ENCODE measurements at places on chromosomes 1 and 21. TPM values are rescaled to one million over a fixed set of nuclear protein-coding genes. Genes with fewer than 3 reads are reported as not detected.
A peak's percentile ranks its signal among the peaks of the same experiment; 100 is the strongest.

The ICOSLG gene
- total RNA-seq = 1.6 TPM

The PEX19 gene
- total RNA-seq = 73.9 TPM

The TGFB2 gene
- 0.51 TPM for total RNA-seq

The ATXN7L2 gene
- 0.61 TPM for total RNA-seq

DNA sequence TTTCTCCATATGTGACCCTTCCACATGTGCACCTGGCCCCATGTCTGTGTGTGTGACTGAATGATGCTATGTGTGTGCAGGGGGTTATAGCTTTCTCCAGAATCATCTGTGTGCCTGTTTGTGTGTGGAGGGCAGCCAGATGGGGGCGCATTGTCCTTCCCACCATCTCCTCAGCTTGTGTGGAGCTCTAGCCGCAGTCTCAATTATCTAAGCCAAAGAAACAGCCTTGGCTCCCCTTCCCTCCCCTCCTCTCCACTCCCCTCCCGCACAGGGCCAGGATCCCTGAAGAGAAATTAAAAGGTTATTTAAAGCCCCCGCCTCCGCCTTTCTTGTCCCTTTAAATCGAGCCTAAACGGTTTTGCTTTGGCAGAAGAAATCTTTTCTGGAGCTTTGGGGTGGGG lies 1.8 kb upstream of the DMBX1 start:
- H3K4me1 ChIP-seq = peaks cover 4% of the 10 kb centered on the region
- DNase-seq = no peak
- H3K27me3 ChIP-seq = peaks cover 17% of the 10 kb centered on the region

DNA sequence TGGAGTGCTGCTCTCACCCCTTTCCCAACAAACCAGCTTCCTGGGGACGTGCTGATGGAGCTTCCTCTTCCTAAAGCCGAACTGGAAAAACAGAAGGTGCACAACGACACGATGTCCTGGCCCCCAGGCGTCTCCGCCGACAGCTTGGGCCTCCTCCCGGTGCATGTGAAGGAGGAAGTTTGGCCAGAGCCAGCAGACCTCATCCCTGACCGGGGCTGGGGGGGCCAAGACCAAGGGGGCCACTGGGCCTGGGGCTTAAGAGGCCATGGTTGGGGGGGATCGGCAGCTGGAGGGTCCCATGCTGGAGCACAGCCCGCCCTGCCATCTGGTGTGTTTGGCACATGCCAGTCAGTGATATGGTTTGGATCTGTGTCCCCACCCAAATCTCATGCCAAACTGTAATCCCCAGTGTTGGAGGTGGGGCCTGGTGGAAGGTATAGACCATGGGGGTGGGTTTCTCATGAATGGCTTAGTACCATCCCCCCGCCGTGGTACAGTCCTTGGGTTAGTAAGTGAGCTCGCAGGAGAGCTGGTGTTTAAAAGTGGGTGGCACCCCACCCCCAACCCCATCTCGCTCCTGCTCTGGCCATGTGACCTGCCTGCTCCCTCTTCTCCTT lies 6.4 kb downstream of the HES4 start:
- no peak overlapping the region for H3K4me3 ChIP-seq
- DNase-seq = no peak

GRCh38 chr1:243471754-243472745 lies 216.2 kb downstream of the SDCCAG8 start:
- no peak overlapping the region for H3K27ac ChIP-seq
- H3K36me3 ChIP-seq = peaks cover 4% of the 10 kb centered on the region
- no peaks in the 10 kb centered on the region for H3K4me1 ChIP-seq
- no peak for DNase-seq

- no peak overlapping the region for H3K27ac ChIP-seq
- peaks cover 9% of the 10 kb centered on the region for H3K4me1 ChIP-seq
- no peak for DNase-seq
- no peak overlapping the region for H3K4me3 ChIP-seq
These were observed 17.2 kb downstream of the TIE1 start for GRCh38 chr1:43317817-43318471.

- peak overlapping the region; percentile 52 for H3K27ac ChIP-seq
- no peak overlapping the region for H3K4me3 ChIP-seq
- no peaks in the 10 kb centered on the region for H3K27me3 ChIP-seq
- peaks cover 39% of the 10 kb centered on the region for H3K4me1 ChIP-seq
- DNase-seq = no peak
- no peaks in the 10 kb centered on the region for H3K36me3 ChIP-seq
These were observed 205.3 kb downstream of the FGGY start for GRCh38 chr1:59502009-59502691.

- no peaks in the 10 kb centered on the region for H3K4me1 ChIP-seq
- DNase-seq = no peak
- H3K27me3 ChIP-seq = no peaks in the 10 kb centered on the region
- no peak overlapping the region for H3K27ac ChIP-seq
- no peaks in the 10 kb centered on the region for H3K36me3 ChIP-seq
- H3K4me3 ChIP-seq = no peak overlapping the region
These were observed 216.8 kb downstream of the KAZN start for GRCh38 chr1:14815175-14815877.

GRCh38 chr1:89199525-89200031 lies 836 bp upstream of the GBP4 start:
- H3K4me1 ChIP-seq = peaks cover 2% of the 10 kb centered on the region
- H3K4me3 ChIP-seq = peak overlapping the region; percentile 80
- no peaks in the 10 kb centered on the region for H3K36me3 ChIP-seq
- peak overlapping the region; percentile 78 for H3K27ac ChIP-seq

DNA sequence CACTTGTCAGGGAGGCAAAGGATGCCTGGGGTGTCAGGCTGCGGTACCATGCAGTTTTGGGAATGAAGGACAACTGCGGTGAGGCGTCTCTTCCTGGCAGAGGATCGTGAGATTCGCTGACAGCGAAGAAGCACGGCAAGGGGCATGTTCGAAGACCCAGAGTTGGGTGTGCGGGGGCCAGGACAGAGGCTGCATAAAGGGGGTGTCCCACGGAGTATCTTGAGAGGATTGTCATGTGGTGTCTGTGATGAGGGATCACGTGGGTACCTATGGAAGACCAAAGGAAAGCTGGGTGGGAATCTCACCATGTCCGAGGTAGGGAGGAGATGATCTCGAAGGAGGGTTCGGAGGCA lies 372 bp downstream of the SLC25A44 start:
- no peak for DNase-seq
- H3K27me3 ChIP-seq = no peaks in the 10 kb centered on the region
- peak overlapping the region; percentile 69 for H3K4me3 ChIP-seq

DNA sequence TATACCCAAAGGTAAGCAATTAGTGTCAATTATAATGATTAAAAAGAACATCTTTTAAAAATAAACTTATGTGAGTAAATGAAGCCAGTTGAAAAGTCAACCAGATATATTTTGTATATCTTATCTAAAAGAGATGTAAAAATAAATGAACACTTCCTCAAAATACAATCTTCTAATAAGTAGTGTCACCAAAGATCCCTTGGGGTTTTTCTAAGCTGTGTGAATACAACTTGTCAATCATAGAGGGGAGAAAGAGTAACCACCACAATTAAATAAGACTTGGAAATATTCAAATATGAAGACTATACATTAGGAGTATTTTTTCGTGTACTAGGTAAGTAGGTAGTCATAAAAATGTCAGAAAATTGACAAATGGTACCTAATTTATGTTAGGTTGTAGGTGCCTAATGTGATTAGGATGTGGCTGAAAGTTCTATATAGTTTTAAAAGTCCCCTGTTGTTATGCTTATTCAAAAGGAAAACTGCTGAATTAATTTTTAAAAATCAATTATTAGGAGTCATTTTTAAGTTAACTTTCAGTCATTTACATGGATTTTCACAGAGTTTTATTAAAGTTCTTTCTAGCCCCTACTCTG lies 72.6 kb downstream of the RASAL2 start:
- no peaks in the 10 kb centered on the region for H3K4me1 ChIP-seq
- no peak overlapping the region for H3K4me3 ChIP-seq
- H3K27ac ChIP-seq = no peak overlapping the region
- no peak for DNase-seq
- H3K36me3 ChIP-seq = no peaks in the 10 kb centered on the region

DNA sequence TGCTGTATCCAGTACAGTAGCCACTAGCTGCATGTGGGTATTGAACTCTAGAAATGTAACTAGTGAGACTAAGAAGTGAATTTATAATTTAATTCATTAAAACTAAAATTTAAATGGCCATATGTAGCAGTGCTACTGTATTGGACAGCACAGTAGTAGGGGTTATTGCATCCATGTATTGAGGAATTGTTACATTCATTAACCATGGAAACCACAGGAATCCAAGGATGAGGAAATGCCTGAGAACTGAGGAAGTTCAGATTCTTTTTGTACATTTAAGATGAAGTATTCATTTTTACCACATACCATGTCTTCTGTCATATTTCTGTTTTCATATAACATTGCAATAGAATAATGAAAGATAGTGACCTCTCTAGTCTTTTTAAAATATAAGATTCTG lies 2.6 kb downstream of the MTF2 start:
- H3K4me3 ChIP-seq = peak overlapping the region; percentile 18
- H3K4me1 ChIP-seq = no peaks in the 10 kb centered on the region
- DNase-seq = no peak
- peaks cover 5% of the 10 kb centered on the region for H3K36me3 ChIP-seq

- no peaks in the 10 kb centered on the region for H3K36me3 ChIP-seq
- H3K4me3 ChIP-seq = no peak overlapping the region
- no peak for DNase-seq
- no peak overlapping the region for H3K27ac ChIP-seq
- H3K4me1 ChIP-seq = no peaks in the 10 kb centered on the region
These were observed 210.8 kb upstream of the C1orf174 start for GRCh38 chr1:4110888-4111287.

GRCh38 chr1:109850194-109850593 lies 60.5 kb upstream of the CSF1 start:
- no peaks in the 10 kb centered on the region for H3K4me1 ChIP-seq
- H3K27ac ChIP-seq = no peak overlapping the region
- no peak overlapping the region for H3K4me3 ChIP-seq
- DNase-seq = no peak
- no peaks in the 10 kb centered on the region for H3K27me3 ChIP-seq
- H3K36me3 ChIP-seq = no peaks in the 10 kb centered on the region

GRCh38 chr1:204340081-204340889 lies 19.4 kb downstream of the PLEKHA6 start:
- no peak for DNase-seq
- H3K4me1 ChIP-seq = peaks cover 7% of the 10 kb centered on the region
- no peak overlapping the region for H3K27ac ChIP-seq
- no peak overlapping the region for H3K4me3 ChIP-seq
- no peaks in the 10 kb centered on the region for H3K36me3 ChIP-seq

DNA sequence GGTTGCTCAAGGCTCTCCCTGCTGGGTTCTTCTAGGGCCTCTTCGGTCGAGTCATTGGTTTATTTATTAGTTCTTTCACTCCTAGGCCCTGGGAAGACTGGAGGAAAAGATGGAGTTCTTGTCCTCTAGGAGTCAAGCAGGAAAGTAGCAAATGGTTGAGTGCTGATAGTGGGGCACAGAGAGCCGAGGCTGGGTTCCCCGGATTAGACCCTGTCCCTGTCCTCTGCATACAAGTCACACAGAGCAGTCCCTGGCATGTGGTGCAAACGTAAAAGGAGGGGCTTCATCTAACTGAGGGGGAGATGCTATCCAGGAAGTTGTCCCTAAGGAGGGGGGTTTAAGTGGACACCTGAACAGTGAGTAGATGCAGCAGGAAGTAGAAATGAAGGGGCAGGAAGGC lies 19.2 kb upstream of the KCNE2 start:
- no peak for DNase-seq
- H3K36me3 ChIP-seq = no peaks in the 10 kb centered on the region
- no peak overlapping the region for H3K27ac ChIP-seq
- no peaks in the 10 kb centered on the region for H3K4me1 ChIP-seq
- H3K4me3 ChIP-seq = no peak overlapping the region
- H3K27me3 ChIP-seq = no peaks in the 10 kb centered on the region

DNA sequence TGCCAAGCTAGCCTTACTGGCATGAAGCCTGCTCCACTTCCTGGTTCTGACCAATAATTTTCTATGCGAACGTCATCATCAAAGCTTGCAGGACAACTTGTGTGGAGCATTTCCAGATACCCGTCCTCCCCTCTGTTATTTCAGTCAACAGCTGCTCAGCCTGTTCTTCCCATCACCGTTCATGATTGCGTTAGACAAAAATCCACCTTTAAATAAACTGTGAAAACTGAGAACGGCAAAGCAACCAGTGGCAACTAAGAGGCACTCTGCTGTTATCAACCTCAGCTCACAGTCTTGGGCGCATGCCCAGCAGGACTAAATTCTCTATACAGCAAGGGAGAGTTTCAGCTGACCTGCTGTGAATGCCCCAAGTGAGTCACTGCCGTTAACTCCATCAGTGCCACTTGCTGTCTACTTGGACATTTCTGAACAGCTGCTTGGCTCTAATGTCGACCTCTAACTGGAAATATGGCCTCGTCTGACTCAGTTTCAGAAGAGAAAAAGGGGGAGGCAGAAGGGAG lies 207.4 kb upstream of the RUNX1 start:
- no peak overlapping the region for H3K4me3 ChIP-seq
- no peaks in the 10 kb centered on the region for H3K36me3 ChIP-seq
- H3K27ac ChIP-seq = no peak overlapping the region

DNA sequence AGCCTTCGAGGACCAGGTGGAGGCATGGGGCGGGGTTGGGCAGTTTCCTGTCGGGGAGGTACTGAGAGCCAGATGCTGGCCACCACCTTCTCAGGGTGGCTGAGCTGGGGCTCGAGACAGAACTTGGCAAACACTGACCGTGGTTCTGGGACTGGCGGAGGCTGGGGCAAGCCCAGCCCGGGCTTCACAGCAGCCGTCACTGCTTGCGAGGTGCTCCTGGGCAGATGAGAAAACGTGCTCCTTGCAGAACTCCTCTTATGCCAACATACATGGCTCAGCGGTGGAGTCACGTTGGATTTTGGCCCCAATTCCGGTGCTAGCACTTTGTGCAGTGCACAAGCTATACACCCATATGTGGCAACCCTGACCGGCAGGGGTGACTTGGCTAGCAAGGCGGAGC lies 69.2 kb downstream of the RUNX3 start:
- H3K4me1 ChIP-seq = no peaks in the 10 kb centered on the region
- H3K27ac ChIP-seq = no peak overlapping the region
- no peak overlapping the region for H3K4me3 ChIP-seq
- H3K27me3 ChIP-seq = no peaks in the 10 kb centered on the region
- no peaks in the 10 kb centered on the region for H3K36me3 ChIP-seq

- no peaks in the 10 kb centered on the region for H3K36me3 ChIP-seq
- DNase-seq = no peak
- no peaks in the 10 kb centered on the region for H3K4me1 ChIP-seq
- no peak overlapping the region for H3K4me3 ChIP-seq
- no peaks in the 10 kb centered on the region for H3K27me3 ChIP-seq
- H3K27ac ChIP-seq = no peak overlapping the region
These were observed 41.0 kb upstream of the USP25 start for GRCh38 chr21:15688809-15689208.
